ENCODE measurements at places on chromosomes 2 and 18.

DNA sequence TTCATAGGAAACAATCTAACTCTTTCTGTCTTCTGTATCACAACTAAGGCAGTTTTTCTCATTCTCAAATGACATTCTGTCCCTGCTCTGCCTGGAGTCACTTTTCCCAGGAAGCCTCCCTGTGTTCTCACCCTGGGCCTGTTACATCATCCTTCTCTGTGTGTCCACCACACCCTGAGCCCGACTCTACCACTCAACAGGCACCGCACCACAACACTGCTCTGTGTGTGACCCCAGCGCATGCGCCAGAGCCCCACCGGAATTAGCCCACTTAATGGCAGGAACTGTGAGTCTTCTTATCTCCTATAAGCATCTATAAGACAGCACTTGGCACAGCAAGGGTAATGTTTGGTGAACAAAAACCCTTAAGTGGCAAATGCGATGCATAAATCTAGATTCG, 32.3 kb downstream of the TGFBRAP1 start:
- DNase-seq: no peak

DNA sequence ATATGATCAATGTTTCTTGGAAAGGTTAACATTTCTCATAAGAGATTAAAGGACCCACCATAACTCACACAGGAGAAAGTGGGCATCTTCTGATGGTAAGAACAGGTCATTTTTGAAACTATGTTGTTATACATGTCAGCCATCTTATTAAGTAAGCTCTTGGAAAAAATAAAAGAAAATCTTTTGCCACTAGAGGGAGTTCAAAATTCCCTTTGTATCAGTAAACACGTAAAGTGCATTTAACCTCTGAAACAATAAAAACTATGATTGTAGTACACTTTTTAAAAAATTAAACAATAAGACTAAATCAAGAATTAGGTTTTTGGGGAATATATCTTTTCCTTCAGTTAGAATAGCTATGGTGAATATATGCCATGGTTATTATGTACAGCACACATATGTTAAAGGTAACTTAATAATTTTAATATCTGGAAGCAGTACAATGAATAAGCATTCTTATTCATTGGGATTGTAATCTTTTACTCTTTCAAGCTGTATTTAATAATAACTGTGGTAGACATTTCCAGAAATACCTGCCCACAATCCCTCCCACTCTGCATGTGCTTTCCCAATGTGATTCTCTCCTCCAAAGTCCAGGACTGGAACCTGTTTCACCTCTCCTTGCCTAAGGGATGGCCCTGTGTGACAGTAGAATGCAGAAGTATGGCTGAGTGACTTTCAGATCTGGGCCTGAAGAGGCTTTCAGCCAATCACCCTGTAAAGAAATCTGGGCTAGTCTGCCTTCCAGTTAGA, 64.2 kb downstream of the RBMS1 start:
- DNase-seq: no peak

DNA sequence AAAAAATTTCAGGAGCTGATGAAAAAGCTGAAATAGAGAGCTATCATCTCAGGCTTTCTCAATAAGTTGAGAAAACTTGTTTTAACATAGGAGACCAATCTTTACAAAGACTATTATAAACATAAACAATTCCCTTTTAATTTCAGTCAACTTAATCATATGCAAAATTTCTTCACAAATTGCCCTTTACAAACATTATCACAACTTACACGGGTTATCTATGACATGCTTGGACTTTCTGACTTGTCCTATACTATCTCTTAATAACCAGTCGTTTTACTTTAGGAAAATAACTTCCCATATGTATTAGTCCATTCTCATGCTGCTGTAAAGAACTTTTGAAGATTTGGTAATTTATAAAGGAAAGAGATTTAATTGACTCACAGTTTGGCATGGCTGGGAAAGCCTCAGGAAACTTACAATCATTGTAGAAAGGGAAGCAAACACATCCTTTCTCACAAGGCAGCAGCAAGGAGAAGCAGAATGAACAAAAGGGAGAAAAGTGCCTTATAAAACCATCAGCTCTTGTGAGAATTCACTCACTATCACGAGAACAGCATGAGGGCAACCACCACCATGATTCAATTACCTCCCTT, 1583.7 kb upstream of the CELF4 start:
- DNase-seq: no peak

- no peak for DNase-seq
Measured at GRCh38 chr2:5926871-5927512, 234.8 kb downstream of the SOX11 start.

DNA sequence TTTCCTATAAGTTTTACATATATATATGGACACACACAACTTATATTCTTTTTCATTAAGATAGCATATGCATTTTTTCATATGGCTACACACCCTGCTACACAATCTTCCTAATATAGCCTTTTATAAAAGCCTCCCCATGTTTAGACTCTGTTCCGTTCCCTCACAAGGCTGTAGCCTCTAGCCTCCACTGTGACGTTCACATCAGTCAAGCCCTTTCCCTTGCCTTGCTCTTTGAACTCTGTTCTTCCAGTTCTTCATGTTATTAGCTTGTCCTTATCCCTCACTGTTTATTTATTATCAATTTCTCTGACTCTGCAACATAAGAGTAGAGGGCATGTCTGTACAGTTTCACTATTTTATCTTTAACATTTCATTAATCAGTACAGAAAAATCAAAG, 38.9 kb downstream of the HADHB start:
- no peak for DNase-seq

GRCh38 chr18:53567929-53568574, 656.4 kb downstream of the MBD2 start:
- no peak for DNase-seq

- DNase-seq: no peak
Measured at GRCh38 chr2:142989273-142990204, 112.1 kb downstream of the KYNU start.

- no peak for DNase-seq
Measured at GRCh38 chr2:106038601-106039375, 155.3 kb downstream of the UXS1 start.

- no peak for DNase-seq
Measured at GRCh38 chr2:134443814-134444480, 190.1 kb downstream of the MGAT5 start.

DNA sequence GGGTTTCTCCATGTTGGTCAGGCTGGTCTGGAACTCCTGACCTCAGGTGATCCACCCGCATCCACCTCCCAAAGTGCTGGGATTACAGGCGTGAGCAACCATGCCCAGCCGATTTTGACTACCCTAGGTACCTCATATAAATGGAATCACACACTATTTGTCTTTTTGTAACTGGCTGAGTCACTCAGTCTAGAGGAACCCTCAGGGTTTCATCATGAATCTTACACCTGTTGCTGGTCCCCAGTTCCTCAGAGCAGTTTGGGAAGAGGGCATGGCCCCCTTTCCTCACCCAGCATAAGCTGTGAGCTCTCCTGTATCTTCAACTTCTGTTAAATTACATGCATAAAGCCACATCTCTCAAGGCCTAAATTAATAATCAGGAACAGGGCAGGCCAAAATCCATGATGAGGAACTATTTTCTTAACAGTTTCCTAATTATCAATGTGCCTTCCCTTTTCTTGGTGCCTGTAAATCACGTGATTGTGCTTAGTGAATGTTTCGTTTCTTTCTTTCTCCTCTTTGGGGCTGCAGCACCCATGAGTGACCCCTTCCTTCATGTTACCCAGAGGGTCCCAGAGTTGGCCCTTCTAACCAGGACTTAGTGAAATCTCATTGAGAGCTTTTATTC, 20.9 kb downstream of the DYSF start:
- DNase-seq: no peak

All from esophagus squamous epithelium (tissue), 5 donors.